Right cardiac atrium (tissue), 5 donors: ENCODE measurements at places on chromosomes 2 and 18. TPM values are rescaled to one million over a fixed set of nuclear protein-coding genes. Genes with fewer than 3 reads are reported as not detected.

LNPK gene
- 23.5 TPM for total RNA-seq

TXNDC2 gene
- total RNA-seq, result not detected

C2orf80 gene
- total RNA-seq, result not detected

MRO gene
- 8.7 TPM for total RNA-seq

RESP18 gene
- total RNA-seq, result not detected

SERPINB12 gene
- total RNA-seq, result not detected

CCDC138 gene
- total RNA-seq, result 2.7 TPM

VWC2L gene
- total RNA-seq, result not detected
